ENCODE measurements at places on chromosomes 11 and 22.

DNA sequence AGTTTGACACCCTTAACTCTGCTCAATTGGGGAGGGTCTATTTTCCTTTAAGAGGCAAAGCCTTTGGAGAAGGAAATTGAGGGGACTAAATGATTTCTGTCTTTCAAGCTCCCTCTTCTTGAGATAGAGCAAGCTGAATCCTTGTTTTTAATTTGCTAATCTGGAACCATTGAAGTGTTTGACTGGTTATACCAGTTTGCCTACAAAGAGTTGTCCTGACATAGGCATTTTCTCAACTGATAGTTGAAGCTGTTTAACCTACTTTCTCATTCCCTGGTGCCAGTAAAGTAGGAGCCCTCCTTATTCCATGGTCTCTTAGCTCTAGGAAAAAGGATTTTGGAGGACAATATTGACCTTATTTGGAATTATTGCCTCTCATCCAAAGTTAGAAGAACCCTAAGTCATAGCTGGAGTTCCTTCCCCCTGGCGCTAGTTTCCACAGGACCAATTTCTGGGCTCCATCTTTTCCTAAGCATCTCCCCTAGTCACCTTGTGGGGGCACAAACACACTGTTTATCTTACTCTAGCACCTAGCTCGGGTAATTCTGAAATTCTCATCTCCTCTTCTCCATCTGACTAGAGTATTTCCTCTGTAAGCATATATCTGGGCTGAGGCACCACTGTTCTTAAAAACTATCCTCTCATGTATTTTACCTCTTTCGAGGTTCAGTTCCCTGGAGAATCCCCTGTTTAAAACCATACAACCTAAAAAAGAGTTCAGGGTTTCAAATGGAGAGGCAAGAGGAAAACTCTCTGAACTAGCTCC, 7.4 kb downstream of the ZDHHC5 start:
- DNase-seq, result no peak

DNA sequence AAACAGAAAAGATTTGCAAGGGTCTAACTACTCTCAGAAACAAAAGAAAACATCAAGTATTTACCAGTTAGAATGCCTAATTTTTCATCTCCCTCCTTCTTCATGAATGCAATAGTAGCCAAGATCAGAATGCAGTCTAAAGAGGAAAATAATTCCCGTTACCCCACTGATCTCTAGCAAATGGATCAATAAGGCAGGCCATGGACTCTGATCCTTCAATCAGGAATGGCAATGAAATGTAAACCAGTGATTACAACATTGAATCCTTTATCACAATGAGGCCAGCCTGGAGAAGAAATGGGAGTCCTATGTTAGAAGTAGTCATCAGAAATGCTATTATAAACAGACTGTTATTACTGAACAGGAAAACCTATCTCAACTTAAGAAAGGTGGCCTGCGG, 106.6 kb downstream of the APOL5 start:
- DNase-seq, result no peak

GRCh38 chr22:19604711-19605268, 80.6 kb upstream of the CLDN5 start:
- DNase-seq, result no peak

GRCh38 chr11:66743271-66743968, 14.4 kb upstream of the SPTBN2 start:
- DNase-seq, result no peak

GRCh38 chr11:23359297-23359696, 499.0 kb upstream of the CCDC179 start:
- DNase-seq, result no peak

DNA sequence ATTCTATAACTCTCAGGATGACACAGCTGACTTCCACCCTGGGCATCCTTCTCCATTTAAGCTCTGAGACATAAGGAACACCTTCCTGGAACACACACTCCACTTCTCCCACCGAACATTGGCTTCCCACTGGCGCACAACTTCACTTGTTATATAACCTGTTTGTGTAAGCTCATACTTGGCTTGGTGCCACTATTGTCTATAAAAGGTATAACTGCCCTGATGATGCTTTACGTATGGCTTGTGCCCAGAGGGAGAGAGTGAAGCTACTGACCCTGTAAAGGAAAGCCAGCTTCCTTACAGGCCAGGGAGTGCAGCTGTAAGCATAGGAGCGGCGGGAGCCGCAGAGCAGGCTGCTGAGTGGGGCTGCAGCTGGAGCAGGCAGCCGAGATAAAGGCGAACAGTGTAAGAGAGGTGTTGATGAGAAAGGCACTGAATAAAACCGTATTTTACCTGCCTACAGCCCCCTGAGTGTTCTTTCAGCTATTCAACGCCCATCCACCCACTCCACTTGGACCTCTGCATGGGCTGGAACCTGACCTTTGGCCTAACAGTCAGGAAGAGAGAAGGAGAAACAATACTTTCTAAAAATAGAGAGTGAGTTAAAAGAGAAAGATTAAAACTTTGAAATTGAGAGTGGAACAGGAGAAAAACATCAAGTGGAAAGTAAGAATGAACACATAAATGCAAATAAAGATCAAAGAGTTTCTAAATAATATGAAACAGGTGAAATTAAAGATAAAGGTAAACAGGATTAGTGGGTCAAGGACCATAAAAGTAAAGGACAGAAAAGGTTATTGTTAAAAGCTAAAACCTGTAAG, 252.1 kb upstream of the ARHGAP42 start:
- DNase-seq, result no peak

DNA sequence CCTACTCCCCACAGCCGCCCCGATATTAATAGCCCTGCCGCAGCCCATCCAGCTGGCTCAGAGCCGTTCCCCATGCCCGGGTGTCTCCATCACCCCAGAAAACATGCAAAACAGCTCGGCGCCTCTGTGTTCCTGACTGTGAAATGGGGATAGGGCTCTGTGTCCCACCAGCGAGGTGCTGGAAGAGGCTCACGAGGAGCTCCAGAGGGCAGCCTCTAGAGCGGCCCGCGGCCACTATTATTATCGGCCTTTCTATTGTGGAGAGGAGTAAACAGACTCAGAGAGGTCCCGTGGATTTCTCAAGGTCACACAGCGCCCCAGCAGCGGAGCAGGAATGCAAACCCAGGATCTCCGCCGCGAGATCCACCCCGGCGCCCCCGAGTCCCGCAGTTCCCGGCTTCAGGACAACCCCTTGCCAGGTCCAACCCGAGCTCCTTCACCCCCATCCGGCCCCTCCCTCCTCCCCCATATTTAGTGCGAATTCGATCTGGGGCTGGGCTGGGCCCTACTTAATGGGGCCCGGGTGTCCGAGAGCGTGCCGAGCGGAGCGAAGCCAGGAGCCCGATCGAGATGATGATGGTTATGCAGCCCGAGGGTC, at the start of gene ACTN3:
Gene ACTN3, plus strand, starts transcription at position 536 of the 598 bp plus-strand sequence. Its CDS starts 35 bp downstream, at position 571.
- DNase-seq, result no peak

GRCh38 chr22:23237201-23237798, 57.0 kb downstream of the BCR start:
- no peak for DNase-seq

GRCh38 chr11:101848262-101848661, 66.5 kb upstream of the CEP126 start:
- DNase-seq, result no peak
